Activated CD8-positive, alpha-beta T cell treated with anti-CD3 and anti-CD28 coated beads for 36 hours (primary cell): ENCODE measurements at places on chromosomes 2 and 18. TPM values are rescaled to one million over a fixed set of nuclear protein-coding genes. Genes with fewer than 3 reads are reported as not detected.

DNA sequence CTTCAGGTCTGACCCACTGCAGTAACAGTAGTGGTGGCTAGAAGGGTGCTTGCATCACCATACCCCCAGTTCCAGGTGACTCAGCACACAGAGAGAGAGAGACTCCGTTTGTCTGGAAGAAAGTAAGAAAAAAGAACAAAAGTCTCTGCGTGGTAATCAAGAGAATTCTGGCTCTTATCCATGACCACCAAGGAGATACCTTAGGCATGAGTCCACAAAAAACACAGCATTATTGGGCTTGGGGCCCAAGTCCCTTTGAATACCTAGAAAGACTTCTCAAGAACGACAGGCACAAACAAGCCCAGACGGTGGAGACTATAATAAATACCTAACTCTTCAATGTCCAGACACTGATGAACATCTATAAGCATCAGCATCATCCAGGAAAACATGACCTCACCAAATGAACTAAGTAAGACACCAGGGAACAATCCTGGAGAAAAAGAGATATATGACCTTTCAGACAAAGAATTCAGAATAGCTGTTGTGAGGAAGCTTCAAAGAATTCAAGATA, 21.7 kb upstream of the BAZ2B start:
- DNase-seq = no peak

DNA sequence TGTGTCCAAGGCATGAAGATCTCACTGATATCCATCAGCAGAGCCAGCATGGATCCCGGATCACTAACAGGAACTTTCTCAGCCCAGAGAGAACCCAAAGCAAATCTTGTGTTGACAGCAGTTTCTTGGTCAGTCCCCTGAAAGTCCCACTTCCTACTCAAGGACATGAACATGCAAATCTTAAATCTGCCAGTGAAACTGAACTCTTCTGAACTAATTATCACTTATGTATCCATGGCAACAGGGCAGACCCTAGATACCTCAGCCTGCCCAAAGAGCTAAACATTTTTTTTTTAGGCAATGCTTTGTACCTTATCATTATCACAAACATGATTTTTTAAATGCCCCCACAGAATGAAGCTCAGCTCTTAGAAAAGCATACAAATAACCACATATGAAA, 127.8 kb upstream of the DDX18 start:
- DNase-seq = no peak

DNA sequence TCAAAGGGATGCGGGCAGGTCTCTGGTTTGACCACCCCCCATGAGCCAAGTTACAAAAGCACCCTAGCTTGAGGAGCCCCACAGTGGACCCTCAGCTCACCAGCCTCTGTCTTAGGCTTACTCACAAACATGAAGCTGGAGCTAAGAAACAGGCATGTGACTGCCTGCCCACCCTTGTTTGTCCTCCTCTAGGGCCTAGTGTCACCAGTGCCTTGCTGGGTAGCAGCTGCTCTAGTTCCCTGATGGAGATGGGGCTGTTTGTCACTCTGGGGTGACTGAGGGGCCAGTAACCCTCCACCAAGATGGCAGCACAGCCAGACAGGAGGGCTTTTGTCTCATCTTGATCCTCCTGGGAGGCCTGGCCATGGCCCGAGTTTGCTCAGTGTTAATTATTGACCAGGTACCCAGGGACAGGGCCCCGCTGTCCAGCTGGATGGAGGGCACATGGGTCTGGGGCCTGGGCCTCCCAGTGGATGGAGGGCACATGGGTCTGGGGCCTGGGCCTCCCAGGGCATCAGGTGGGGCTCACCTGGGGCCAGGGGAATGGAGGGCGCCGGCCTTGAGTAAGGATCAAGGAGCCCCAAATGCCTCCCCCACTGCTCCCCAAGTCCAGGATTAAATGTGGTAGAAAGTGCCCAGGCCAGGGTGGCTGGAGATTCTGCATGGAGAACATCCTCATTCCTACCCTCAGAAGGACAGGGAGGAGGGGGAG, 185.9 kb upstream of the HAAO start:
- DNase-seq = no peak

CNGA3 gene
- total RNA-seq = not detected

- no peak for DNase-seq
These were observed 41.1 kb downstream of the FAM124B start for GRCh38 chr2:224360801-224361251.

- DNase-seq = no peak
These were observed 223.4 kb upstream of the RND3 start for GRCh38 chr2:150710916-150711315.

- no peak for DNase-seq
These were observed 89.0 kb downstream of the LPIN1 start for GRCh38 chr2:11835403-11835802.

NIF3L1 gene
- total RNA-seq = 30.8 TPM

- DNase-seq = no peak
These were observed 880.6 kb upstream of the LRATD1 start for GRCh38 chr2:13751955-13752354.

GRCh38 chr2:138157372-138157771, 193.1 kb downstream of the HNMT start:
- no peak for DNase-seq

DNA sequence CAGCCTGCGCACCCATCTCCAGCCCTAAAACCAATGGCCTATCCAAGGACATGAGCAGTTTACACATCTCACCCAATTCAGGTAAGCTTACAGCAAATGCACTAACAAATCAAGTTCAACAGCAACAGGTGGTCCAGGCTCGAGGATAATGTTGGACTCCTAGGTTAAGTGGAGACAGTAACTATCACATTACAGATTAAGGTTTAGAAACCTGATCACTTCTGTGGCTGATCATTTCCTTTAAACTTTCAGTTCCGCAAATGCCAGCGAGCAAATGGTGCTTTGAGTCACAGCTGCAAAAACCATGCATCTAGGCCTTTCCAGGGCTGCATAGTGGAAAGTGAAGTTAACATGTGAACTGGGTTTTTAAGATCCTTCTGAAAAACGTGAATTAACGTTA, 259.4 kb downstream of the GBX2 start:
- no peak for DNase-seq

CNOT9 gene
- 106 TPM for total RNA-seq

- DNase-seq = no peak
These were observed 83.5 kb upstream of the SKOR2 start for GRCh38 chr18:47334966-47335365.

GRCh38 chr18:3251249-3251962, 3.8 kb downstream of the MYL12A start:
- DNase-seq = no peak

INHBB gene
- not detected for total RNA-seq

DNA sequence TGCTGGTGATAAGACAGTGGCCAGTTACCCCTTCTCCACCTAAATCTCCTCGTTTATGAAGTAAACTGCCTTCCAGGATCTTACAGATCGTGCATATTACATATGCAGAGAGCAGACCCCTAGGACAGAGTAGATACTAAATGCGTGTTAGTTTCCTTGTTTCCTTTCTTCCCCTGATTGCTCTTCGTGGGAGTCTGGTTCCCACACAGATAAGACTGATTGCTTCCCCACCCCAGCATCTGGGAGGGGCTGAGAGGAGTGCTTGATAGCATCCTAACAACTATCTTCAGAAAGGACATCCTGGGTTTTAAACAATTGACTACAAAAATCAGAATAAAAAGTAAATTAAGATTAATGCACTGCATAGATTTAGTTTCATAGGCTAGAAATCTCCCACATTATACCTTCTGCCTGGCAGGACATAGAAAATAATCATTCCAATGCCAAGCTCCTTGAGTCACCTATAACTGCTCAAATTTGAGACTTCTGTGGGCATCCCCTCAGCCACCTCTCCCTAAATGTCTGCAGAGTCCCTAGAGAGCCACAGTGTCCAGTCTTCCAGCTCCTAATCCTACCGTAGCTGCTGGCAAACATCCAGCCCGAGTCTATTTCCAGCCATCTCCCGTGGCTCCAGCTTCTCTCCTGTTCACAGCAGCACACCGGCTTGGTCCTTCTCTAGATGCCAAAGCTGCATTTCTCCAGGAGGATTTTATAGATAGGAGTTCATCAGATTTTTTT, 128.3 kb downstream of the LRRC30 start:
- DNase-seq = no peak

DNA sequence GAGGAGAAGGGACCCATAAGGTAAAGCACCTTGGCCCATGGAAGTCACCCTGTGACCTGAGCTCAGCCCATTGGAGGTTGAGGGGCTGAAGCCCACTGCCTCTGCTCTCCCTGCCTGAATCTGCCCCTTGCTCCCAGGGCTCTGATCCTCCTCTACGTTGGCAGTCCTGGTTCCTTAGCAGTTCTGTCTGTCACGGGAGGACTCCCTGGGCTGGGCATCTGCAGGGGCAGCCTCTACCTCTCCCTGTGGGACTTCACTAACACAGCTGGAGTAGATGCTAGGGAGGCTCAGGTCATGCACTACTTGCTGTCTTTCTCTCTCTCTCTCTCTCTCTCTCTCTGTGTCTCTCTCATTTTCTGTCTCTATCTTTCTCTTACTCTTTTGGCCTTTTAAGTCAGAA, 8.7 kb downstream of the GYPC start:
- DNase-seq = no peak

- no peak for DNase-seq
These were observed 34.3 kb upstream of the NCKAP5 start for GRCh38 chr2:133602538-133602937.

DNA sequence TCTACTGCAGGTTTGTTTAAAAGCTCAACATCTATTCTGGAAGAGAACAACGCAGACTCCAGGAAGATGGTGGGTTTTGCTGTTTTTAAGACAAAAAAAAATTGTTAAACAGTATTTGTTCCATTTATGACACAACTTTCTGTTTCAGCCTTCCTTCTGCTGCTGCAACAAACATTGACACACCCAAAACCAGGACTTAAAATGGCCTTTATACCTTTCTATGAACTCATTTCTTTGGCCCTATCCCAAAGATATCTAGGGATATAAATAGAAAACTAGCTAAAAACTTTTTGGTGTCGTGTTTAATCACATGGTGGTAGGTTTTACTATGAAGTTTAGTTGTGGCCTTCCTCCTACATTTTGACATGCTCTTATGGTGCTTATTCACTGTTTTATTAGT, 964 bp upstream of the GALNT3 start:
- no peak for DNase-seq

DNA sequence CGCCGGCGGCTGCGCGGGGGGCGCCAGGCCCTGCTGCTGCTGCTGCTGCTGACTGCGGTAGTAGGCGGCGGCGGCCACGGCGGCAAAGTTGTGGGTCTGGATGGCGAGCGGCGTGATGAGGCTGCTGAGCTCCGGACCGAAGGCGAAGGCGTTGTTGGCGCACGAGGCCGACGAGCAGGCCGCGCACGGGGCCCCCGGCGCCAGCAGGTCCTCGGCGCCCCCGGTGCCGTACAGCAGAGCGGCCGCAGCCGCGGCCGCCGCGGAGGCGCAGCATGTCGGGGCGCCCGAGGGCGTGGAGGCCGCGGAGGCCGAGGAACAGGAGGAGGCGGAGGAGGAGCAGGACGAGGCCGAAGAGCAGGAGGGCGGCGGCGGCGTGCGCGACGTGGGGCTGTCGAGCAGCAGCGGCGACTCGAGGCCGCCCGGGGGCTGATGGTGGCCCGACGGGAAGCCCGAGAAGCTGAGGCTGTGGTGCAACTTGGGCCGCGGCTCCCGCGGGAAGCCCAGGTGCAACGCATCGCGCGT, 1.8 kb downstream of the ZFP36L2 start:
- DNase-seq = peak; percentile 60

DNA sequence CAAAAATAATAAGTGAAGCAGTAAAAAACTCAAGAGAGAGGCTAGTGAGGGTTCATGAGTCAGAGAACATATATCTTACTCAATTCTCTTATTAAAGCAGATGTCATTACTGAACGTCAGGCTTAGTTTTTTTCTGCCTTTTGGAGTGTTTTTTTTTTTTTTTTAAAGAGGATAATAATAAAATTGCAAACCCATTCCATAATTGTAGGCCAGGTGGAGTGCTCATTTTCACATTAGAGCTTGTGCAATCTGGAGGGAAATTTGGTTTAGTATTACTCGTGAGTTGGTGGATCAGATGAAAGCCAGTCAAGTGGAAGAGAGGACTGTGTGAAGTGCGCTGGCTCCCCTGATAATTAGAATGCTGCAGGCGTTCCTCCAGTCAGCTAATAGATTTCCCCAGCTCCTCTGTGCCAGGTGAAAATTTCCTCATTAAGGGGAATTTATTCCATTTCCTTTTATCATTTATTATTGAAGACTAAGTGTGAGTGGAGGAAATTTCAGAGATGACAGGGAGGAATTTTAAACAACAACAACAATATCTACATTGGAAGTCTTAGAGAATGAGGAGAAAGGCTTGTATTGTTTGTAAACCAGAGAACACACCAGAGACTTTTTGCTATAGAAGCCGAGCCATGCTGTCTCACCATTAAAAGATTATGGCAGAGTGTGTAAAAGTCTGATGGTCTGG, 74.6 kb downstream of the CPS1 start:
- DNase-seq = no peak

DNA sequence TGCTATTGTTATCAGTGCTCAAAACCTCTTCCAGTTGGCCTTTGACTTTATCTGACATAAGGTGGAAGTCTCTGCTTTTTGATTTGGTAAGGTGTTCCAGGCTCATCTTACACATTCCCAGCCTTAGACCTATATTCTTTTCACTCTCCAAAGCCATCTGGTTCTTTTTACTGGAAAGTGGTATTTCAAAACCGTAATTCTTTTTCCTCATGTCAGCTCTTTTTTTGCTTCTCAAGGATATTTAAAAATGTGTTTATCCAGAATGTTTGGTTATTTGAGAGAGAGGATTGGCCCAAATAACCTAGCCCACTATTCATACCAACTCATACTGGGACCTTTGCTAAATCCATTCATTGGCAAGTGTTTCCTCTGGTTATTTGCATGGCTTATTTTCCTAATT, 411.2 kb upstream of the PIK3C3 start:
- no peak for DNase-seq

DSG2 gene
- 0.41 TPM for total RNA-seq

GRCh38 chr2:145304501-145304900, 784.6 kb upstream of the ZEB2 start:
- DNase-seq = no peak

- no peak for DNase-seq
These were observed 223.9 kb downstream of the CDCA7 start for GRCh38 chr2:173578404-173579107.

DNA sequence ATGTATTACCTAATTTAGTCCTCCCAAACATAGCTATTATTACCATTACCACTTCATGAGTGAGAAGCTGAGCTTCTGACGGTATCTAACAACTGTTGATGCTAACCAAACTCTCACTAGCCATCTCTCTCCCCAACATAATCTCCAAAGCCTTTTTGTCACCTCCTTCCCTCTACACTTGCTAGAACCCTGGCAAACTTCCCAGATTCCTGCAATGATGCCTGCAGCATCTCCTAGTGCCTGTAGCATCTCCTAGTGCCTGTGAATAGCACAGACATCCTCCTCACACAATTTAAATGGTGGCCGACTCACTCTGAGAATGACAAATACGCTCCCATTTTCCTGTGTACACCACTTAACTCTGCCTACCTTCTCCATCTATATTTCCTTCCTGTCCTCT, 126.7 kb downstream of the STK39 start:
- no peak for DNase-seq

PLB1 gene
- 0.50 TPM for total RNA-seq

GRCh38 chr18:39523281-39523680, 1957.7 kb upstream of the CELF4 start:
- DNase-seq = no peak
